ENCODE measurements at places on chromosomes 4 and X. TPM values are rescaled to one million over a fixed set of nuclear protein-coding genes. Genes with fewer than 3 reads are reported as not detected.

DNA sequence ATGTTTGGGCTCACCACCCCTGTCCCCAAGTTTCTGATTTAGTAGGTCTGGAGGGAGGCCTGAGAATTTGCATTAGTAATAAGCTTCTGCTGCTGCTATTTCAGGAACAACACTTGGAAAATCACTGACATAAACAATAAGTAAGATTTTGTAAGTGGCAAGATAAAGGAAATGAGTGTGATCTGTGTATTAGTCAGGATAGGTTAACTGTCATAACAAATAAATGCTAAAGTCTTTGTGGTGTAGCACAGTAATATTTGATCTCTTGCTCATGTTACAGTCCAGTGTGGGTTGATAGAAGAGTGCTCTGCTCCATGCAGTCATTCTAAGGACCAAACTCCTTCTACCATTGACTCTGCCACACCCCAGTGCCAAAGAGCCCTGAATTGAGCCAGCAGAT, 67.0 kb downstream of the NHS start:
- no peak overlapping the region for H3K27ac ChIP-seq
- no peaks in the 10 kb centered on the region for H3K36me3 ChIP-seq
- H3K27me3 ChIP-seq, result no peaks in the 10 kb centered on the region
- DNase-seq, result no peak
- no peaks in the 10 kb centered on the region for H3K4me1 ChIP-seq

GRCh38 chr4:155819066-155819465, 47.0 kb downstream of the ASIC5 start:
- peaks cover 5% of the 10 kb centered on the region for H3K27me3 ChIP-seq
- no peak for DNase-seq
- no peaks in the 10 kb centered on the region for H3K4me1 ChIP-seq
- no peaks in the 10 kb centered on the region for H3K36me3 ChIP-seq

DNA sequence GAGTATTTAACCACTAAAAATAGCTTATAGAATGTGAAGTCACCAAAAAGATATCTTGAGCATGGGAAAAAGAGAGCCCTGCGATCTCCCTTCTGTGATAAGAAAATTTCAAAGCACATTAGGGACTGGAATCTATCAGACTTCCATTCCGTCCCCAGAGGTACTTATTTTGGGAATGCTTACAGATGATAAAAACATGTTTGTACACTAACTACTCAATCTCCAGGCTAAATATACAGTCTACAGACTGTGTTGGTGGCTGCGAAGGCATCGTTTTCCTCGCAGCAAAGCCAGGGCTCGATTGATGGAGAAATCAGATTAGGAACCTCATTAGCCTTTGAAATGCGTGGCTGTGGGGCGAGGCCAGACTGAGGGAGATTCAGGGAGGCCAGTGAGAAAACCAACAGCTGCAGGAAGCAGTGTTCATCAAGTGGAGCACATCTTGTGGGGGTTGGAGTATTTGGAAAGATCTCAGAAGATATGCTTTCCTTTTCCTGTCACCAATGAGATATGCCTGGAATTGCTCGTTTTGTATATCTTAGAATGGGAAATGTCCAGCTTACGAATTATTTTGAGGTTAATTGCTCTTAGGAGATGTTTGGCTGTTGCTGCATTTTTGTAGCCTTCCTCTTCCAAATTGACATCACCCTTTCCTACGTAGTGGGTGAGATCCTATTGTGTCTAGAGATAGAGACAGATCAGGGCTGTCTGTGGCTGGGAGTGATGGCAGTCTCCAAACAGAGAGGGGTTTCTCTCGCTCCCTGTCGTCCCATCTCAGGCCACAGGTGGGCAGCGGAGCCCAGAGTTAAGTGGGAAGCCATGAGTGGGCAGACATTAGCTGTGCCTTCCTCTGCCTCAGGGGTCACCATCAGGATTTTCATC, 224.9 kb upstream of the FAT1 start:
- H3K4me3 ChIP-seq, result no peak overlapping the region
- H3K4me1 ChIP-seq, result no peaks in the 10 kb centered on the region
- no peaks in the 10 kb centered on the region for H3K27me3 ChIP-seq
- no peak for DNase-seq
- no peaks in the 10 kb centered on the region for H3K36me3 ChIP-seq

- no peak overlapping the region for H3K27ac ChIP-seq
- peak; percentile 50 for DNase-seq
- H3K4me1 ChIP-seq, result peaks cover 31% of the 10 kb centered on the region
- H3K27me3 ChIP-seq, result peaks cover 41% of the 10 kb centered on the region
Observed at GRCh38 chr4:793941-794621, 31.8 kb downstream of the CPLX1 start.

DNA sequence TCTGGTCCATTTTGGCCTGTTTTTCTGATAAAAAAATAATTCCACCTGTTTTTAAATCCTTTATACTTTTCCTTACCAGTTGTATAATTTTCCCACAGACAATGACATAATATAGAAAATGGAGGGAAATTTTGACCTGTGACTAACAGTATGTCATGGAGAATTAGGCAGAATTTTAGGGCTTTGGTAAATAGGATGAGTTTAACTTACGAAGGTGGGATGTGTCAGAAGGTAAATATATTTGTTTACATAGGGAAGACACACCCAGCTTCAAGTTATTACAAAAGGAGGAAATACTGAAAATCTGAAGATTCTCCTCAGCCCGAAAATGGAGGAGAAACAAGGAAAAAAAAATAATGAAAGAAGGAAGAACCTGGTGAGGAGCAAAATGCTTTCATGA, 64.6 kb upstream of the PPP3CA start:
- H3K4me3 ChIP-seq, result no peak overlapping the region
- peaks cover 28% of the 10 kb centered on the region for H3K27me3 ChIP-seq
- peaks cover 13% of the 10 kb centered on the region for H3K36me3 ChIP-seq
- H3K27ac ChIP-seq, result no peak overlapping the region

- no peak overlapping the region for H3K4me3 ChIP-seq
- DNase-seq, result no peak
Observed at GRCh38 chrX:24796204-24796603, 102.5 kb downstream of the POLA1 start.

DNA sequence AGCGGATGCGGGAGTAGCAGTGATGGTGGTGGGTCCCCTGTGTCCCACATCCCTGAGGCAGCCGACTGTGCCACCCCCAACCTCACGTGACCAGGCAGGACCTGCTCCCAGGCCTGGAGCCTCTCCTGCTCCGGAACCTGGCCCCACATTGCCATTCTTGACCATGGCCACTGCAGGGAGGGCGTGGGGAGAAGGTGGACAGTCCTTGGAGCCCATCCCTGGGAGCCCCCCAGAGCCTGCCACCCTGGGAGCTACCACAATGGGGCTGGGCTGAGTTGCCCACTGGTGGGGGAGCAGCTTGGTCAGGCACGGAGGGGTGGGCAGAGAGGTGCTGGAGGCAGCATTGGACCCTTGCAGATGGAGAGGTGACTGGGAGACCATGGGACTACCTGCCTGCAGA, 36.8 kb downstream of the TMPRSS11A start:
- H3K36me3 ChIP-seq, result no peaks in the 10 kb centered on the region
- no peak overlapping the region for H3K27ac ChIP-seq
- no peak for DNase-seq
- no peaks in the 10 kb centered on the region for H3K4me1 ChIP-seq
- H3K27me3 ChIP-seq, result peaks cover 8% of the 10 kb centered on the region

DNA sequence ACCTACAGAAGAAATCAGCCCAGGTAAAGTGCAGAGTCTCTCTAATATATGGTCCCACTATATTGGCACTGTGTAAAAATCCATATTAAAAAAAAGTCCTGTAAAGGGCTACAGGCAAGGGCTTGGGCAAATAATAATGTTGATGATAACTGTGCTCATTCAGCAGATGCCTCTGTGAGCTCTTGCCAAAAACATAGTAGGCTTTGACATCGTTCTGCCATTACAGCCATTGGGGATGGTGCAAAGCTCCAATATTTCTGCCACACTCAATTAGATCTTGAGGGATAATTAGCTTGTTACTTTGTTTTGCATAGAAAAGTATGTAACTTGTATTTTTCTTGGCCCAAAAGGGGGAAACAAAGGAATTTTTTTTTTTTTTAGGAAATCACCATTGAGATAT, 645.5 kb upstream of the FAM241A start:
- DNase-seq, result no peak
- no peak overlapping the region for H3K27ac ChIP-seq
- no peak overlapping the region for H3K4me3 ChIP-seq
- H3K27me3 ChIP-seq, result no peaks in the 10 kb centered on the region
- H3K36me3 ChIP-seq, result no peaks in the 10 kb centered on the region
- no peaks in the 10 kb centered on the region for H3K4me1 ChIP-seq

GRCh38 chr4:20251796-20252655, at the start of gene SLIT2:
Gene SLIT2 (plus strand): TSS chr4:20251905. CDS start chr4:20253816, 1,911 bp downstream.
- peak within 1 kb of the TSS; percentile 51 for H3K4me3 ChIP-seq
- peaks cover 62% of the 10 kb centered on the region for H3K27me3 ChIP-seq
- H3K4me1 ChIP-seq, result peaks cover 3% of the 10 kb centered on the region

DNA sequence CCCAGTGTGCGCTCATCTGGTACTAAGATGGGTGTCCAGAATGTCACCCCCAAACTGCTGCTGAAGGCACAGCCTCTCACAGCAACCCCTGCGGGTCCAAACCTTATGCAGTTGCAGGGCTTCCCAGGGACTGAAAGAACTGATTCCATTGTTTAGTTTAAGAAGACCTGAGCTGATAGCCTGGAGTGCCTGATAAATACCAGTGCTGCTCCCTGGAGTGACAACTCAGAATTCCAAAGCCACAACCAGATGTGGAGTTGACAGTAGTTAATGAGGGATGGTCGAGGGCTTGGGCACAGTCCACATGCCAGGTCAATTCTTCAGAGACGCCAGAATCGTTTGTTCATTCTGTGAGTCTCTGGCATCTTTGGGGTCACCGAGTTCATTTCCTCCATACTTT, 71.2 kb downstream of the LNX1 start:
- no peaks in the 10 kb centered on the region for H3K4me1 ChIP-seq
- H3K4me3 ChIP-seq, result no peak overlapping the region
- no peak for DNase-seq
- H3K36me3 ChIP-seq, result no peaks in the 10 kb centered on the region
- peaks cover 15% of the 10 kb centered on the region for H3K27me3 ChIP-seq
- H3K27ac ChIP-seq, result no peak overlapping the region

GRCh38 chrX:140040386-140040785, 75.1 kb upstream of the CXorf66 start:
- H3K36me3 ChIP-seq, result no peaks in the 10 kb centered on the region
- no peaks in the 10 kb centered on the region for H3K4me1 ChIP-seq
- H3K27ac ChIP-seq, result no peak overlapping the region
- no peak overlapping the region for H3K4me3 ChIP-seq
- DNase-seq, result no peak

- H3K4me1 ChIP-seq, result no peaks in the 10 kb centered on the region
- no peak for DNase-seq
- H3K27me3 ChIP-seq, result no peaks in the 10 kb centered on the region
- no peak overlapping the region for H3K4me3 ChIP-seq
- no peaks in the 10 kb centered on the region for H3K36me3 ChIP-seq
Observed at GRCh38 chrX:88883200-88883599, 136.2 kb downstream of the CPXCR1 start.

DNA sequence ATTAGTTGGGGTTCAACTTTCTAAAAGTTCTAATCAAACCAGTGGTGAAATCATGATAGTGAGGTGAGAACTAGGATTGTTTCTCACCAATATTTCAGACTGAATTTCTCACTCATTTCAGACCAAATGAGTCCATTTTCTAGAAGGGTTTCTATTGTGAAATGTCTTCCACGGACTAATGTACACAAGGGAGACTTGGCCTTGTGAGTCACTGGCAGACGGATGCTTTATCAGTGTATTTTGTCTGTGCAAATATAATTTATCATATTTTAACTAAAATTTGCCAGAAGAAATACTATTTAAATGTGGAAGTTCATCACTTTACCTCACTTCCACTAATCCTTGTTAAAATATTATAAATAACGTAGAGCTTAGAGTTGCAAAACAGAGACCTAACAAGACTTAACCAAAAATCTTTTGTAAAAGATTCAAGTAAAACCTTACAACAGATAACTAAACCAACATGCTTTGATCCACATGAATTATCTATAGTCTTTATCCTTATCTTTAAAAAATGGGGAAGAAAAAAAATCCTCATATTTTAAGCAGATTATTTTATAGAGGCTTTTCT, 506.0 kb upstream of the FAM241A start:
- H3K27ac ChIP-seq, result no peak overlapping the region
- H3K4me3 ChIP-seq, result no peak overlapping the region
- no peaks in the 10 kb centered on the region for H3K27me3 ChIP-seq
- no peak for DNase-seq
- H3K4me1 ChIP-seq, result no peaks in the 10 kb centered on the region
- no peaks in the 10 kb centered on the region for H3K36me3 ChIP-seq

GRCh38 chr4:54877006-54877405, 219.2 kb downstream of the KIT start:
- DNase-seq, result no peak
- no peaks in the 10 kb centered on the region for H3K4me1 ChIP-seq
- H3K27me3 ChIP-seq, result no peaks in the 10 kb centered on the region
- H3K27ac ChIP-seq, result no peak overlapping the region
- no peaks in the 10 kb centered on the region for H3K36me3 ChIP-seq
- H3K4me3 ChIP-seq, result no peak overlapping the region

GRCh38 chr4:79913581-79913980, 159.4 kb downstream of the ANTXR2 start:
- DNase-seq, result no peak
- H3K4me1 ChIP-seq, result peaks cover 7% of the 10 kb centered on the region
- no peak overlapping the region for H3K4me3 ChIP-seq
- no peaks in the 10 kb centered on the region for H3K36me3 ChIP-seq
- no peak overlapping the region for H3K27ac ChIP-seq

- H3K36me3 ChIP-seq, result no peaks in the 10 kb centered on the region
- H3K4me1 ChIP-seq, result no peaks in the 10 kb centered on the region
- DNase-seq, result no peak
- no peak overlapping the region for H3K4me3 ChIP-seq
- H3K27me3 ChIP-seq, result peaks cover 3% of the 10 kb centered on the region
Observed at GRCh38 chr4:87270144-87270543, 49.7 kb upstream of the KLHL8 start.

DNA sequence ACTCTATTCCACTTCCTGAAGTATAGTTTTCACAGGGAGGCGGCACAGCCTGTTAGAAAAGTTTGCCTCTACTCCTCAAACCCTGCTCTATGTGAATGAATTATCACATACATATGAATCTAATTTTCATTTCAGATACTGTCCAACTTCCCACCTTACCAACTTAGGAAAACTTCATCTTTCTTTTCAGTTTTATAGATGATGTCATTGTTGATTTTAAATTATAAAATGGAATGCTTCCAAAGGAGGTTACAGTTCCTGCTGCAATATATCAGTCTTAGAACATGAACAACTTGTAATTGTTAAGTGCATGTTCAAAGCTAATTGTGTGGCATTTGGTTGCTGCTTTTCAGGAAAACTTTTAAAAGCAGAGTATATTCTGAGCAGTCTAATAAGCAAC, 92.4 kb downstream of the NEUROG2 start:
- no peak overlapping the region for H3K4me3 ChIP-seq
- no peak for DNase-seq
- H3K36me3 ChIP-seq, result peaks cover 15% of the 10 kb centered on the region

The ZNF518B gene
- total RNA-seq, result 35.5 TPM

The FAM236C gene
- not detected for total RNA-seq

The SOWAHD gene
- total RNA-seq, result 2.1 TPM

The TAB3 gene
- 17.3 TPM for total RNA-seq

The SEPTIN11 gene
- total RNA-seq, result 51.9 TPM

The EMD gene
- 68.1 TPM for total RNA-seq

The CFAP299 gene
- total RNA-seq, result not detected

The SMR3B gene
- total RNA-seq, result not detected

The NDST3 gene
- not detected for total RNA-seq

The UCP1 gene
- total RNA-seq, result not detected

The PABPC4L gene
- not detected for total RNA-seq

The TRIM75 gene
- total RNA-seq, result not detected
